ENCODE measurements at places on chromosomes 11 and 22.

GRCh38 chr11:18091731-18092130 lies 14.2 kb downstream of the SAAL1 start:
- no peak for DNase-seq

DNA sequence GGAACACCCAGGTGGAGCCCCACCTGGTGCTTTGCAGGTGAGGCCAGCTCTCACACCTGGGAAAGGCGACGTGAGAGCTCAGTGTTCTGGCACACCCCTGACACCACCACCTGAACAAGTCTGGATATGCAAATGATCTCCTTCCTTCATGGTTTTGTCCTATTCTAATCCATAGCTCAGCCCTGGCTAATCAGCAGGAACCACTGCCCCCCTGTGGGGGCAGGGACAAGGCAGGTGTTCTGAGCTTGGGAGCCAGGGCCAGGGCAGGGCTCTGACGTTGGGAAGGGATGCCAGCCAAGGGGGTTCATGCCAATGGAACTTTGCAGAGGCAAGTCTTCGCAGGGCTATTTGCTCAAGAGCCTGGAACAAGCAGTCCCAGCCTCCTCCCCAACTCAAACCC lies 144.2 kb downstream of the TRIM29 start:
- DNase-seq = no peak

DNA sequence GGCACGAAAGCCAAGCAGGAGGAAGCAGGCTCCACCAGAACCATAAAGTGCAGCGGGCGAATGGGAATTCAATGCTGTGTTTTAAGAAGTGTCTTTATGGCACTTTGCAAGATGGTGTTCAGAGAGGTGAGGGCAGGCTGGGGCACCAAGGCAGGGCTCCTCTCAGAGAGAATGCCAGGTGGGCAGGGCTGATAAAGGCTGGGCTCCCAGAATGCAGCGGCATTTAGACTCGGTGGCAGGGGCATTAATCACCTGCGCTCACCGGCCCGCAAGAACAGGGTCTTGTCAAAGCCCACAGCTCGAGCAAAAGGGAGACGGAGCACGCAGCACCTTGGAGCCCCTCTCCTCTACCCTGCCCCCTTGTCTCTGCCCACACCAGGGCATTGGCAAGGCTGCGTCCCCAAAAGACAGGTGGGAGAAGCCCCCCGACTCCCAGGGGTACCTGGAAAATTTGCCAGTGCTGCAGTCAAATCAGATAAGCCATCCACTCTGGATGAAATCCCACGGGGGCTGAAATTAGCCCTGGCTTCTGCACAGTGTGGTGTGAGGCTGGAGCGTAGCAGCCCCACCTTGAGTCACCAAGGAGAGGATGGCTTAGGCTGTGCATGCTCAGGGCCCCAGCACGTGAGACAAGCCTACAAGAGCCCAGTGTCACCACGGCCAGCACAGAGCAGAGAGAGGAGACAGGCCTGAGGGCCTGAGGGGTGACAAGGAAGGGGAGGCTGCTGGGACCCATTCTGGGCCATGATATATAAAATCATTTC lies 8.1 kb downstream of the MACROD1 start:
- DNase-seq = no peak

DNA sequence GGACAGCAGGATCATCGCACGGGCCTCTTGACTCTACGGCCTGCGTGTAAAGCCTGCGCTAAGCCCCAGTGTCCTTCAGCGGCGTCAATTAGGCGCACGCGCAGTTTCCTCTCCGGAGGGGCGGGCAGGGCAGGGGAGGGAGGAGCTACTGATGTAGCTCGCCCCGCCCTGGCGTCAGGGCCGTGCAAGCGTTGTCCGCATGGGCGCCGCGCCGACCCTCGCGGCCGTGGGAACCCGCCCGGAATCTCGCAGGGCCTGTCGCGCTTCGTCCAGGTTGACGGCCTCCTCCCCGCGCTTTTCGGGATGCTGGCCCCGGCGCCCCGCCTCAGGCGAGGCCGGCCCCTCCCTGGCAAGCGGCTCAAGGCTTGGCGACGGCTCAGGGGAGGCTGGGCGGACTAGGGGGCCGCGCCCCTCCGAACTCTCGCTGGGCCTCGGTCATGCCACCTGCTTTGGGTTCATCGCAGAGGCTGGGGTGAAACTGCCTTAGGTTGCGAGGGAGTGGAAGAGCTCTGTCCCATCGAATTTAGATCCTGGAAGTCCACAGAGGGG lies 61.1 kb downstream of the ST3GAL4 start:
- no peak for DNase-seq

DNA sequence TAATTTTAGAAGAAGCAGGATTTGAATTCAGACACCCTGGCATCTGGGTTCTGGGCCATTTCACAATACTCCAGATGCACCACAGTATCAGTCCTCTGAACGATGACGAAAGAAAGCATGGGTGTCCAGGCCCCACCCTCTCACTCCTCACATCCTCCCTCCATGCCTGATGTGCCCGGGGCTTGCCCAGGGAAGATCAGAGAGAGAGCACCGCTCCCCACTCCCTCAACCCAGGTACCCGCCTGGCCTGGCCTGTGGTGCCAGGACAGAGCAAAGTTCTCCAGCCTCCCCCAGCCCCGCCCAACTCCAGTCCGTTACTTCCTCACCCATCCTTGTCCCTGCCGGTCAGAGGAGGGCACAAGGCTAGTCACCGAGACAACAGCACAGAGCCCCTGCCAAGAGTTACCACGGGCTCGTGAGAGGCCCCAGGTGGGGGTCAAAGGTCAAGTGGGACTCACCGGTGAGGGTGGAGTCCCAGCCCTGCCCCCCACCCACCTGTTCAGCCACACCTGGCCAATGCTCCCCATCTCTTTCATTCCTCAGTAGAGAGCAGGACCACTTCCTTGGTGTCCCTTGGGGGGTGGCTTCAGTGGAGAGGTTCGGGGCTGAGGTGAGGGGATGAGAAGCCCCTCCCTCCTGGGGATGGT lies 8.1 kb downstream of the BCL9L start:
- DNase-seq = no peak

DNA sequence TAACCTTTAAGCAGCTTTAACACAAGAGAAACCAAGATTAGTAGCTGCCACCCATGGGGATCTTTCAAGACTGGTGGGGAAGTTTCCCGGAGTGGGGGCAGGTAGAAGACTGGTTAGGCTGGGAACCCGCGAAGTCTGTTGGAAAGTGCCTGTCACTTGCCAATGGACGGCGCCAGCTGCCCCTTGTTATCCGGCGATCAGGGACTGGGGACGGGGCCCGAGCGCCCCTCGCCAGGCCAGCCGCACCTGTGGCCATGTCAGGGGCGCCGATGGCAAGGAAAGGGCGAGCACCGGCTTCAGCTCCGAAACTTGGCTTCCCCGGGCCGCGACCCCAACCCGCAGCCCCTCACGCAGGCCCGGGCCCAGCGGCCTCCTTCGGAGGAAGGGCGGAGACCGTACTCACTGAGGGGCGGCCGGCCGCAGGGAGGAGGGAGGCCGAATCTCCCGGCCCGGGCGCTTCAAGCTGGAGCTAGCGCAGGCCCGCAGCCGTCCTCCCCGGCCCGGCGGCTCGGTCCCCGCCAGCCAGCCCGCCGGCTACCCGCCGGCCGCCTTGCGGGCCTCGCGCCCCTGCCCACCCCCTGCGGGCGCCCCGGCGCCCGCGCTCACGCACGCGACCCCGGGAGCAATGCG lies 539 bp downstream of the EIF4ENIF1 start:
- no peak for DNase-seq

DNA sequence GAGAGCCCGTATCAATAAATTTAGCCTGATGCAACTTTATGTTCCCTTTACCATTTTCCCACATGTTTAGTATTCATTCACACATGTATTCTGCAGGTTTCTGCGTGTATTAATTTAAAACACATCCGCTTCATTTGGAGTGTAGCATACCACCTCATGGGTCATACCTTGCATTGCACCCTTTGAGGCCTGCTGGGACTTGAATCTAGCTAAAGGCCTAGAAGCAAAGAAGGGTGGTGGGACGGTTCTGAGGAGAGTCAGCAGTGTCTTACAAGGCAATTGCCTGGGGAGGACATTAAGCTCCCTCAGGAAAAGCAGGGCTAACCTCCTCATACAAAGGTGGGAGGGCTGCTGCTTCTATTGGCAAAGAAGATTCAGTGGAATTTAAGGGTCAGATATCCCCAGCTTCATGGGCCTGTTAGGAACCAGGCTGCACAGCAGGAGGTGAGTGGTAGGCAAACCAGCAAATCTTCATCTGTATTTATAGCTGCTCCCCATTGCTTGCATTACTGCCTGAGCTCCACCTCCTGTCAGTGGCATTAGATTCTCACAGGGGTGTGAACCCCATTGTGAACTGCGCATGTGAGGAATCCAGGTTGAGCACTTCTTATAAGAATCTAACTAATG lies 15.9 kb upstream of the SNX19 start:
- DNase-seq = no peak

DNA sequence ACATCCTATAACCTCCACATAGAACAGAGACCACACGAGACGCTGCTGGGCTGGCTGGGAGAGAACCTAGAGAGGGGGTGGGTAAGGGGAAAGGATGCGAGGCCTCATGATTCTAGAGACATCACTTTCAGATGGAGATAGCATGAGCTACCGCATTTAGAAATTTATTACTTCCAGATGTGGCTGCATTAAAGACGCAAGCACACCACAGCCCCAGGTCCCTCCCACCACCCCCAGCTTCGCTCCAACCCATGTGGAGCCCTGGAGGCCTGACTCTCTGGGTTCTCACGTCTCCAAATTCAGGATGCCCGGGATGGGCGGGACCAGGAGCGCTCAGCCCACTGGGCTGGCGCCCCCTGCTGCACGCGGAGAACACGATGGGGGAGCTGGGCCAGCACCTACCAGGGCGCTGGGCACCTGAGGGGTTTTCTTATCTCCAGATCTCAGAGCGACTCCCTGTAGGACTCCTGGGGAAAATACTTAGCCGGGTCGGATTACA lies 13.6 kb downstream of the MRPL21 start:
- no peak for DNase-seq

DNA sequence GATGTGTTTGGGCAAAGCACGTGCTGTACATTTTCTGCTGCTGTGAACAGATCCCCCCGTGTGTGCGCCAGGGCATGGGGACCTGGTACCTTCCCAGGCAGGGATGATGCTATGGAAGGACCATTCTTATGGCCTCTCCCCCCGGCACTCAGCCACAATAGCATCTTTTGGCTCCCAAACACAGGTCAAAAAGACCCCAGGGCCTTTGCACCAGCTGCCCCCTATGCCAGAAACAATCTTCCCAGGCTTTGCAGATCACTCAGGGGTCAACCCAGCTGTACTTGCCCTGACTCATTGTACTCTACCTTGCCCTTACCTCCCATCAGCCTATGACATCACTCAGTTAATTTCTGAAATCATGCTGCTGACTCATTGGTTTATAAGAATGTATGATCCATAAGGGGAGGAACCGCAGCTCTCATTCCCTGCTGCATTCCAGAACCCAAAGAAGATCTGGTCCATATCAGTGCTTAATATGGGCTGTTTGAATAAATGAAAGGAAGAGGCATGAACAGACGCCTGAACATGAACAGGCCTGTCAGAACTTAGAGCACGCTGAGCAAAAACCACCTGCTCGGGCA lies 100.7 kb downstream of the CELSR1 start:
- DNase-seq = no peak

GRCh38 chr22:38176170-38176741 lies 5.4 kb downstream of the PLA2G6 start:
- DNase-seq = peak; percentile 71

DNA sequence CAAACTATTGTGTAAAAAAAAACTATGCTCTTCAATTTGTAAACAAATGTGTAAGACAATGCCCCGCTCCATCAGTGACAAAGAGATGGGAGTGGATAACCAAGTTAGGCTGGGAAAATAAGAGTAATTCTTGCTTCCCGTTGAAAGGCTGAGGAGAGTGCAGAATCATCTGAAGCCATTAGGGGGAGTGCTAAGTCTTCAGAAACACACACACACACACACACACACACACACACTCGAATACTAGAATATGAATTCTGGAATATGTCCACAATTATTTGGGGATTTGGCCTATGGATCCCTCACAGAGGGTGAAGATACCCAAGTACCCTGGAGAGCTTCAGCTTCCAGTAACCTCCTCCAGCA lies 27.8 kb upstream of the ROBO3 start:
- DNase-seq = no peak

GRCh38 chr22:48302657-48303368 lies 1524.9 kb downstream of the BRD1 start:
- no peak for DNase-seq

DNA sequence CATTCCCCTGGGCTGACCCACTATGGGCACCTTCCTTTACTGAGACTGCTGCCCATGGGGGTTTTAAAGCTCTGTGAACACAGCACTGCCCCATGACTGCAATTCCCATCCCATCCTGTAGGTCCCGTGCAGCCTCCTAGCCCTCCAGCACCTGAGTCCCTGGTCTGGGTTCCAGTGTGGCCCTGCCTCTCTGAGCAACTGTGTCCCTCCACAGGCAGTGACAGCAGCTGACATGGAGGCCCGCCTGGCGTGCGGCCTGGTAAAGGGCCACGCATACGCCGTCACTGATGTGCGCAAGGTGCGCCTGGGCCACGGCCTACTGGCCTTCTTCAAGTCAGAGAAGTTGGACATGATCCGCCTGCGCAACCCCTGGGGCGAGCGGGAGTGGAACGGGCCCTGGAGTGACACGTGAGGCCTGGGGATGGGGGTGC lies 12.6 kb downstream of the OMP start:
- no peak for DNase-seq

DNA sequence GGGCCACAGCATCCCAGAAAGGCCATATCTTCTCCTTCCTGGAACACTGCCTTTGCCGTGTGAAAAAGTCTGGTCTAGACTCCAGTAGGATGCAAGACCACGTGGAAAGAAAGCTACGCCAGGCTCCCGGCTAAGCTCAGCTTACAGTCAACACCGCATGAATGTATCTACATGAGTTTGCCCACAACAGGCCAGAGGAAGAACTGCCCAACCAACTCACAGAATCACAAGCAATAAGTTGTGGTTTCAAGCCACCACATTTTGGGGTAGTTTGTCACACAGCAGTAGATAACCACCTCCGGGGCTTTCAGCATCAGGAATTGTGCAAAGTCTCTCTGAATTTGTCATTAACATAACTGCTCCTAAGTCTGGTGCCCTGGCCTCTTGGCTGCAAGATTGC lies 27.3 kb downstream of the HSPA8 start:
- no peak for DNase-seq

GRCh38 chr11:19567996-19568395 lies 144.6 kb upstream of the NAV2 start:
- no peak for DNase-seq

DNA sequence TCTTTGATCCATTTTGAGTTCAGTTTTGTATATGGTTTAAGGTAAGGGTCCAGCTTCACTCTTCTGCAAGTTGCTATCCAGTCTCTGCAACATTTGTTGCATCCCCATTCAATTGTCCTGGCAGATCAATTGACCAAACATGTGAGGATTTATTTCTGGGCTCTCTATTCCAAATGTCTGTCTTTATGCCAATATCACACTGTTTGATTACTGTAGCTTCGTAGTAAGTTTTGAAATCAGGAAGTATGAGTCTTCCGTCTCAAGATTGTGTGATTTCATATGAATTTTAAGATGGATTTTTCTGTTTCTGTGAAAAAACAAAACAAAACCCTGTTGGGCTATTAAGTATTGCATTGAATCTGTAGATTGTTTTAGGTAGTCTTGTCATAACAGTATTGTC lies 17.0 kb downstream of the APLP2 start:
- no peak for DNase-seq

- DNase-seq = no peak
Measured at GRCh38 chr11:109902764-109903433, 190.3 kb upstream of the ZC3H12C start.

GRCh38 chr11:14969901-14970323 lies 2.2 kb downstream of the CALCA start:
- DNase-seq = no peak

GRCh38 chr11:118290923-118291322 lies 13.6 kb upstream of the CD3E start:
- DNase-seq = no peak

All from cortex of kidney (tissue), 1 donor.